ENCODE measurements at places on chromosomes 5 and 9.

DNA sequence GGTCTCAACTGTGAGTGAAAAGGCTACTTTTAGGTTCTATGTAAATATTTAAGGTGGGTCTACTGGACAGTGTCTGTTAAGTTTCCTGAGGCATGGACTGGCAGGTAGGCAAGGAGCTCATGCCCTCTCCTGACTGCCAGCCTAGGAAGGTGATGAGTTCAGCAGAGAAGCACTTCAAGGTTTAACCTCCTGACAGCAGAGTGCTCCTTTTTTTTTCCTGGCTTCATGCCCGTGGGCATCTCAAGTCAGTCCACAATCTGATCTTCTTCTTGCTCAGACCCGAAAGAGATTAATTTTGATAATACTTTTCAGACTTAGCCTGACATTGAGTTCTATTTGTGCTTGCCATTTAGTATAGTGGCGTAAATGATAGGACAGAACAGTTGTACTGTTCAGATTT, 241.9 kb upstream of the NREP start:
- no peak overlapping the region for H3K4me3 ChIP-seq
- no peaks in the 10 kb centered on the region for H3K4me1 ChIP-seq
- H3K27me3 ChIP-seq, result peaks cover 6% of the 10 kb centered on the region
- no peaks in the 10 kb centered on the region for H3K36me3 ChIP-seq

DNA sequence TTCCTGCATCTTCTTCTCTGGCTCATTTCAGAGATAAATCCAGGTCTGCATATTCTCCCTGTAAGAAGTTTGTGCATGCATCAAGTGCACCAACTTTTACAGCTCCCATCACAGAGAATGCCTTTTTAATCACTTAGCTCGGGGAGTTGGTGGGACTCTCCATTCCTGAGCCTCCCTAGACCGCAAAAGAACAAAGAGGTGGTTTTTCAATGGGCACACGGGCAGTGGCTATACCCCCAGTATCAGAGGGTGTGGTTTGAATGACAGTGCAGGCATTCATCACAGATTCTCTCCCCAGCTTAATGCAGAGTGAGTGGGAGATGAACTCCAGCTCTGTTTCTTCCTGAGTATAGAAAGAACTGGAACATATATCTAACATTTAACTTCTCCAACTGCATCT, 264.7 kb upstream of the NR4A3 start:
- DNase-seq, result no peak
- H3K36me3 ChIP-seq, result no peaks in the 10 kb centered on the region
- no peak overlapping the region for H3K27ac ChIP-seq
- H3K4me1 ChIP-seq, result no peaks in the 10 kb centered on the region
- H3K4me3 ChIP-seq, result no peak overlapping the region

- H3K4me1 ChIP-seq, result no peaks in the 10 kb centered on the region
- DNase-seq, result no peak
- H3K36me3 ChIP-seq, result peaks cover 33% of the 10 kb centered on the region
- no peaks in the 10 kb centered on the region for H3K27me3 ChIP-seq
Measured at GRCh38 chr9:108919517-108919916, 14.4 kb downstream of the ELP1 start.

DNA sequence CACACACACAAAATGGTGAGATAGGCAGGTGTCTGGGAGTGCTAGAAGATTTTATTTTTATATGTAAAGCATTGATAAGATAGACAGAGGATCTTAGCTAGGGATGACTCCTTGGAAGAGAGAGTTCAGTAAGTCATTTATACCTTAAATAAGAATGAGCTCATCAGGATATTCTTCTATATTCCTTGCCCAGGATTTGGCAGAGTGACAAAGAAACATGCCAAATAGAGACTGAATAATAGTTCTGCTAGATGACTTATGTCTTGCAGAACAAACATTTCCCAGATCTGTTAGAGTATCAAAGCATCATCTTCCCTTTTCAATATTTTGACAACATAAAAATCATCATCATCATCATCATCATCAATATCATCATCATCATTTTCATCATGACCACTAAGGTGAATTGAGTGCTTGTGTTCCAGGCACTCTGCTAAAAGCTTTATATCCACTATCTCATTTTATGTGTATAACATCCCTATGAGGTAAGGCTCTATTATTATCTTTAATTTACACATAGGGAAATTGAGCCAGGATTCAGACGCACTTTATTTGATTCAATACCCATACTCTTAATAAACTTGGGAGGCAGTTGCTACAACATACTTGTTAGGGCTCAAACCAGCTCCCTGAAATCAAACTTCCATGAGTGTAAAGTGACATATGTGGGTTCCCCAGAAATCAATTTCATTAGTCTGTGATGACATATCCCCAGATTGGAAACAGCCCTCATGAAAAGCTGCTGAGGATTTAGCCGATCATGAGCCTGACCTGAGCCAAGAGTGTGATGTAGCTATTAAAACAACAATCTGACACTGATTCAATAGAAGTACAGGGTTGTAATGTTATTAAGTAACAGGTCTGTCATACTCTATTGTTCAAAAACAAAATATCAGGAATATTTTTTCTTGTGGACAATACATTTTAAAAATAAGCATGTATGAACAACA, 176.3 kb upstream of the SEMA6A start:
- H3K4me3 ChIP-seq, result no peak overlapping the region
- no peaks in the 10 kb centered on the region for H3K4me1 ChIP-seq
- no peaks in the 10 kb centered on the region for H3K27me3 ChIP-seq
- no peak overlapping the region for H3K27ac ChIP-seq

DNA sequence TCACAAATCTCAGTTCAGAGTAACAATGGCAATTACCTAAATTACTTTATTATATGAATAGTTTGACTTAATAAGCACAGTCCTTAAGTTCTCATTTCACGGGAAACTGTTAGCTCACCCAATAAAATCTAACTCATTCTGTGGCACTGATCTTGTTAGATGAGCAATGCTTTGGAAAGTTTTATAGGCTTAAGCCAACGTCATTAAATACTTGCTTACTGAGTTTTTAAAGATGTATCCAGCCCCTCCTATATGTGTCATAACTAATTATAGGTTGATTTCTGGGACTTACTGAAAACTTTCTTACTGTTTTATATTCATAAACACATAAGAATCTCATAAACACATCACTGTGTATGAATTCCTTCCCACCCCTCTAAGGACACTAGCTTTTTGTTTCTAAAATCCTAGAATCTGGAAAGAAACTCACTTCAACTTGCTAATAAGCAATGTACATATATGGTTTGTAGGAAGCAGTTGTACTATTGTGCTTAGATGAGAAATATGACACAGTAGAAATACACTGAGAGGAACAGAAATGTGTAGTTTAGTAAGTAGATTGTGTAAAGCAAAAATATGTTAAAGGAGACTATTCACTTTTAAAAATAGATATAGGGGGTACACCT, 14.1 kb upstream of the MARCOL start:
- H3K36me3 ChIP-seq, result no peaks in the 10 kb centered on the region
- no peaks in the 10 kb centered on the region for H3K4me1 ChIP-seq
- H3K27ac ChIP-seq, result no peak overlapping the region
- H3K4me3 ChIP-seq, result no peak overlapping the region
- no peaks in the 10 kb centered on the region for H3K27me3 ChIP-seq

DNA sequence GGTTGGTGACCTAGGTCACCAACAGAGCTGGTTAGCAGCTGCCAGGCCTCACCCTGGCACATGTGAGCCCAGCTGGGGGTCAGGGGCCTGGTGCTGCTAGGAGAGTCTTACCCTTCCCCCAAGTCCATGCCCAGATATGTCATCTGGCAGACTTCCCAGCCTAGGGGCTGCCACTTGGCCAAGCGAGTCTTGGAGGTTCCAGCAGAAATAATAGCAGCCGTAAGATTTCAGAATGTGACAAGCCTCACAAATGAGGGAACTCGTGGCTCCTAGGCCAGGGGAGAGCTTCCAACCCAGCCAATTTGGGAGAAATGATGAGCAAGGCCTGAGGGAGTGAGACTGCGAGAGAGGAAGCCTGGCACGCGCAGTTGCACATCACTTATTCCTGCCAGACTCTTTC, 11.1 kb downstream of the URM1 start:
- peaks cover 13% of the 10 kb centered on the region for H3K36me3 ChIP-seq
- H3K4me3 ChIP-seq, result no peak overlapping the region
- no peak for DNase-seq
- H3K4me1 ChIP-seq, result no peaks in the 10 kb centered on the region
- no peaks in the 10 kb centered on the region for H3K27me3 ChIP-seq
- H3K27ac ChIP-seq, result no peak overlapping the region

- H3K27ac ChIP-seq, result peak overlapping the region; percentile 99
- no peak for DNase-seq
- no peaks in the 10 kb centered on the region for H3K27me3 ChIP-seq
- H3K36me3 ChIP-seq, result peaks cover 37% of the 10 kb centered on the region
- peaks cover 69% of the 10 kb centered on the region for H3K4me1 ChIP-seq
- peak overlapping the region; percentile 80 for H3K4me3 ChIP-seq
Measured at GRCh38 chr5:35855187-35855586, 1.5 kb upstream of the IL7R start.

DNA sequence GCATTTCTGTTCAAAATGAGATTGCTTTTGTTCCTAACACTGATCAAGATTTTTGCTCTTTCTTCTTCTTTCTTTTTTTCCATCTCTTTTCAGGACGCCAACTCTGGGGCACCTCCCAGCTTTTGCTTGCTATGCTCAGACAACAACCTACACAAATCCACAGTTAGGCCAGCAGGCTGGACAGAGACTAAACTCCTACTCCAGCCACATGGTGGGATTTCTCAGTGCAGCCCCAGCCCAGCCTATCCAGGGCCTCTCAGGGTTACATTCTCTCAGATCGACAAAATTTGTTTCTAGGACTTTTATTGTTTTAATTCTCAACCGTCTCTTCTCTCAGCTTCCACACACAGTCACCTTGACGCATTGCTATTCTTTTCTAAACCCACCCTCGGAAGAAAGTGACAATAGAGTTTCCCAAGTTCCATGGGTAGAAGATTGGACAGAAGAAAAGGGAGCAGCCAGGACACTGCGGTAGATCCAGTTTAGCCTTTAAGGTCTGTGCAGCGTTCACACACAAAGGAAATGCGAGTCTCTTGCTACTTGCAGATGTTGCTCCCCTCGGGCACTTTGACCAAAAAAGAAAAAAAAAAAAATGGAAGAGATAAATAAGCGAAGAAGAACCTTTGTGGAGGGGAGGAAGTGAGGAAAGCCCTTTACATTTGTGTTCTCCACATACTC, 588.6 kb upstream of the GRAMD2B start:
- no peak overlapping the region for H3K27ac ChIP-seq
- no peaks in the 10 kb centered on the region for H3K27me3 ChIP-seq
- no peak overlapping the region for H3K4me3 ChIP-seq
- no peak for DNase-seq
- H3K36me3 ChIP-seq, result no peaks in the 10 kb centered on the region

DNA sequence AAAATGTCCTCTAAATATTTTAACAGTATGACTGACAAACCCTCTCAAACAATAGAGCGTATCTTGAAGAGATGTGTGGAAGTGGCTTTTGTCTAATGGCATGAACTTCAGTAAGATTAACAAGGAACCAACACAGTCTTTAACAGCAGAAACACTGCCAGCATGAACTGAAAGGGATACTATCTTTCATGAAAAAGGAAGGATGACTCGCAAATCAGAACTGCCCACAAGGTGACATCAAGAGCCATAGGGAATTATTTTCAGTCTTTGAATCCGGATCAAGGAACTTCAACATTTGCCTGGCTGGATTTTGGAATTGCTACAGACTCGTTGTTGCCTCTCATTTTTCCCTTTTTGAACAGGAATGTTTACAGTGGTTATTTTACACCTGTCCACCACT, 5.1 kb upstream of the HEXB start:
- H3K4me1 ChIP-seq, result peaks cover 5% of the 10 kb centered on the region
- H3K36me3 ChIP-seq, result no peaks in the 10 kb centered on the region
- no peak for DNase-seq
- no peak overlapping the region for H3K4me3 ChIP-seq

DNA sequence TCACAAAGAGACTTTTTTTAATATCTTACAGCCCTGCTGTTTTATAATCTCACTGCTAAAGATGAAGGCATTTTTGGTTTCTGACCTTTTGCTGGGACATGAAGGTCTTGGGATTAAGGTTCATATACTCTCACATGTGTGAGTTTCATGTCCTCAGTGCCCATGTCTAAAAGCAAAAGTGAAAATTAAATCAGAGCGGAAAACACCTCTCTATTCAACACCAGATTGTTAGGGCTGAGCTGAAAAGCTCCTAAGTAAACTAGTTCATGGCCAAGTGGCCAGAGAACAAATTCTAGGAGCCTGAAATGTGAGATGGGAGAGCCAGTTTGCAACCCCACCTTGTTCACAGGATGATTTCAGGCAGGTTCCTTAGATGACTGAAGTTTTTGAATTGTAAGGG, 110.9 kb downstream of the GRIA1 start:
- DNase-seq, result no peak
- H3K27ac ChIP-seq, result peak overlapping the region; percentile 15
- no peaks in the 10 kb centered on the region for H3K36me3 ChIP-seq

DNA sequence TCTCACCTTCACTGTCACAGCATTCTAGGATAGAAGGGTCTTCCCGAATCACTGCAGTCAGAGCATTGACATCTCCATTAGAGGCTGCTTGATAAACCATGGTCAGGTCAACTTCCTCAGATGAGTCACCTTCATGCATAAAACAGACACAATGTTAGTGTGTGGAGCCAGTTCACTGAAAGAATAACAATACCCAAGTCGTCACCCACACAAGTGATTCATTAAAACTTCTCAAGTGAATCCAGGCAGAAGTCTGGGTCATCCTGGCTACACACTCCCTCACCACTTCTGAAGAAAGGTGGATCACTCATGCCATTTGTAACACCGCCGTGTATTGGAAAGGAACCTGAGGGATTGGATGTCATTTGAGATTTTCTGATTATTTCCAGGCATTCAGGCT, 49.6 kb downstream of the ANKRD55 start:
- no peaks in the 10 kb centered on the region for H3K27me3 ChIP-seq
- H3K36me3 ChIP-seq, result peaks cover 2% of the 10 kb centered on the region
- H3K4me3 ChIP-seq, result no peak overlapping the region
- H3K4me1 ChIP-seq, result no peaks in the 10 kb centered on the region

- no peak overlapping the region for H3K27ac ChIP-seq
- H3K4me3 ChIP-seq, result no peak overlapping the region
- H3K36me3 ChIP-seq, result no peaks in the 10 kb centered on the region
- H3K4me1 ChIP-seq, result no peaks in the 10 kb centered on the region
- DNase-seq, result no peak
Measured at GRCh38 chr9:124455820-124456219, 5.6 kb downstream of the ADGRD2 start.

GRCh38 chr5:116229131-116229689, 144.4 kb downstream of the COMMD10 start:
- H3K4me1 ChIP-seq, result no peaks in the 10 kb centered on the region
- DNase-seq, result no peak
- no peak overlapping the region for H3K4me3 ChIP-seq
- no peak overlapping the region for H3K27ac ChIP-seq
- H3K27me3 ChIP-seq, result no peaks in the 10 kb centered on the region

DNA sequence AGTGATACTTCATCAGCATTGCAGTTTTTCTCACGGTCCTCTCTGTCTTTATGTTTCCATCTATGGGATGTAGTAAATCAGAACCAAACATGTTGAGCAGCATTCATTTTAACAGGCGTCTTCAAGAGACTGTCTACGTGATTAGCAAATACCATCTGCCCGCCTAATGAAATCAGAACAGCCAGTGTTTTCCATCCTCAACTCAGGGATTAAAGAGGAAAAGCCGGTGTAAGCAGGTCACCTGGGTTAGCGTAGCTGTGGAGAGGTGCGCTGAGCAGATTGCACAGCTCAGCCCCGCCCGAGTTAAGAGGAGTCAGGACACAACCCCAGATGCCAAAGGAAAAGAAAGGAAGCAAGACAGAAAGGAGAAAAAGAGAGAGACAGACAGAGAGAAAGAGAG, 54.3 kb upstream of the ANKRD33B start:
- no peaks in the 10 kb centered on the region for H3K4me1 ChIP-seq
- no peak for DNase-seq
- no peaks in the 10 kb centered on the region for H3K36me3 ChIP-seq
- peaks cover 15% of the 10 kb centered on the region for H3K27me3 ChIP-seq
- no peak overlapping the region for H3K4me3 ChIP-seq
- no peak overlapping the region for H3K27ac ChIP-seq

Measured in activated naive CD4-positive, alpha-beta T cell treated with anti-CD3 and anti-CD28 coated beads, Interleukin-2, amount 10 ng/mL, durations not matched to agents 7 days and 5 days (primary cell).